Adipocyte (in vitro differentiated cells): ENCODE measurements at places on chromosomes 6 and 20.

DNA sequence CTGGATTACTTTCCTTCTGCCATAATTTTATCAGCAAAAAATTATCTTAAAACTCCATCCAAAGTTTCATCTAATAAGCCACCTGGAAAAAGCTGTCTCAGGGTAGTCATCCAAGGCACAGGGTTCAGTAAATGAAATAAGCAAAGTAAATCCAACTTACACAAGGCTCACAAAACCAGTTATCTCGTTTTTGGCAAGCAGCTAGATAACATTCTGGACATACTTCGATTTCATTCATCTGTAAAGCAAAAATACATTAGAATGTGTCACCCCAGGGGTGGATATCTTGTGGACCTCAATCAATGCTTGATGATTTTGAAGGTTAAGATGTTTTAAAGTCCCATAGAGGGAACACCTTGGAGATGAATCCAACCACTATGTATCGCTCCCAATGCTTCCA is 73.1 kb downstream of the ZMYND8 start:
- no peak for DNase-seq

DNA sequence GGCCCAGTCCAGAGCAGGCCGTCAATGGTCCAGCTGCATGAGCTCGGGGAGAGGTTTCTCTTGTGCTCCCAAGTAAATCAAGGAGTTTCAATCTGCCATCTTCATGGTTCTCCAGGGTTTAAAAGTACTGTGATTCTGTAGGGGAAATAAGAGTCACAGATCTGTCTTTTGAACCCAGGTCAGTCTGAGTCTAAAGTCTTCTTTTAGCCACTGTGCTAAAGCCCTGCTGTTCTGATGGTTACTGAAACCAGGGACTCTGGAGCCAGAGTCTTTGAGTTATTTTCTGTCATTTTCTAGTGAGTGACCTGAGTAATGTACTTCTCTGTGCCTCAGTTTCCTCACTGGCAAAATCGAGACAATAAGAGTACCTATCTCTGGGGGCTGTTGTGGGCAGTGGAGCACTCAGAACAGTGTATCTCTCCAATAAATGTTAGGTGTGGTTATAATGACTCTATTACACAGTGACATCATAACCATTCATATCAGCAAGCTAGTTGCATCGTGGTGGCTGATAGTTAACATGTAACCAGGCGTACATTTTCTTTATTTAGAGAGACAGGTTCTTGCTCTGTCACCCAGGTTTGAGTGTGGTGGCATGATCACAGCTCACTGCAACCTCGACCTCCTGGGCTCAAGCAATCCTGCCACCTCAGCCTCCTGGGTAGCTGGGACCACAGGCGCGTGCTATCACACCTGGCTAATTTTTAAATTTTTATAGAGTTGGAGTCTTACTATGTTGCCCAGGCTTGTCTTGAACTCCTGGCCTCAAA is 74.6 kb upstream of the KCNG1 start:
- DNase-seq: no peak

- DNase-seq: peak; percentile 15
Observed at GRCh38 chr6:157089258-157089657, 234.1 kb downstream of the TMEM242 start.

GRCh38 chr6:53986721-53987521 is 124.3 kb upstream of the MLIP start:
- DNase-seq: peak; percentile 37

- no peak for DNase-seq
Observed at GRCh38 chr20:1618479-1618878, 1.3 kb downstream of the SIRPB1 start.

- no peak for DNase-seq
Observed at GRCh38 chr6:57248311-57248895, 26.3 kb upstream of the RAB23 start.

DNA sequence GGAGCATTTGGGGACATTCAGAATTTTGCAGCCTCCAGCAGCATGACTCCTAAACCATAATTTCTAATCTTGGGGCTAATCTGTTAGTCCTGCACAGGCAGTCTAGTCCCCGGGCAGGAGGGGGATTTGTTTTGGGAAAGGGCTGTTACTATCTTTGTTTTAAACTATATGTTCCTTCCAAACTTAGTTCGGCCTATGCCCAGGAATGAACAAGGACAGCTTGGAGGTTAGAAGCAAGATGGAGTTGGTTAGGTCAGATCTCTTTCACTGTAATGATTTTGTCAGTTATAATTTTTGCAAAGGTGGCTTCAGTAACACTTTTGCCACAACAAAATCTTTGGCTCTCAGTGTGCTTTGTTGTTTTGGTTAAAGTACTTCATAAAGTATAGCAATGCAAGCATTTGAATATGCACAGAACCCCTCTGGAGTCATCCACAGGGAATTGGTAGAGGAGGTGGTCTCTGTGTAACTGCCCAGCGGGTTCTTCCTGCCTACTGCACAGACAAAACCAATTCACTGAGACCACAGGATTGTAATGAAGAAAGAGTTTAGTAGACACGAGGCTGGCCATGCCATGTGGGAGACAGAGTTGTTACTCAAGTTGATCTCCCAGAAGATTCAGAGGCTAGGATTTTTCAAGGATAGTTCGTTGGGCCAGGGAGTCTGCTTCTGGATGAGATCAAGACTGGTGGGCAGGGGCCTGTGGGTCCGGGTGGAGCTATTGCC is 224.1 kb upstream of the MYLIP start:
- no peak for DNase-seq

DNA sequence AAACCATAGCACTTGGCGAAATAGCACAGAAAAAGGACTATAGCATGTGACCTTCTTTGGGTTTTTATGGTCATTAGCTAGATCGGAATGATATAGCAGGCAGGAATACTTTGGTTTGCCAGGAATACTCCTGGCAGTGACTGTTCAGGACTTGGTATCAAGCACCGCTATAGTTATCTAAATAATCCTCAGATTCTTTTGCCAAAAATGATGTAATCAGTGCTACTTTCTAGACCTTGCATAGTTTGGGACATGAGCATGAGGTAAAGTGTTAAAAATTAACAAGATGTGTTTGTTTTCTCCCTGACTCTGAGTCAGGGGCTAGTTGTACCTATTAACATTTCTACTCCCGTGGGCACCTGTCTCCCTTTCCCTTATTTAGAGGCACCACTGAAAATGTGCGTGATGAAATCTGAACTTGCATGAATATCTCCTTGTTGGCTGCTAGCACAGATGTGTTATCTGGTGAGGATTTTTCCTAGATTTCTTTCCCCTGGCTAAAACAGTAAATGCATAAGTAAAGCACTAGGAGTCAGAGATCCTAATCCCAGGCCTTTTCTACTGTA is 511.0 kb downstream of the CDKAL1 start:
- no peak for DNase-seq

GRCh38 chr20:49928411-49929141 is 7.6 kb upstream of the RNF114 start:
- peak; percentile 96 for DNase-seq

DNA sequence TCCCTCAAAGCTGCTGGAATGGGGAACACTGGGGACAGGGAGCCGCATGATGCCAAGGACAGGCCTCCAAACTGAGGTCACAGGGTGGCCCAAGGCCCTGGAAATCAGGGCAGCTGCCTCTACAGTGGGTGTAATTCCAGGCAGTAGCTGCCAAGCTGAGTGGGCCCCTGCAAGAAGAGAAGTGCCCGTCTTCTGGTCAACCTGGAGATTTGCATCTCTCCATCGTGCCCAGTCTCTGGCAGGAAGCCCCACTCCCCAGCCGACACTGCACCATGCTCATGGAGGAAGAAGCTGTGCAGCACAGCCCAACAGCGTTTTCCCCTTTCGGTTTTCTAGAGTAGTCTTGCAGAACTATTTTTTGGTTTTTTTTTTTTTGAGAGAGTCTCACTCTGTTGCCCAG is 2.2 kb upstream of the FAM209A start:
- no peak for DNase-seq

DNA sequence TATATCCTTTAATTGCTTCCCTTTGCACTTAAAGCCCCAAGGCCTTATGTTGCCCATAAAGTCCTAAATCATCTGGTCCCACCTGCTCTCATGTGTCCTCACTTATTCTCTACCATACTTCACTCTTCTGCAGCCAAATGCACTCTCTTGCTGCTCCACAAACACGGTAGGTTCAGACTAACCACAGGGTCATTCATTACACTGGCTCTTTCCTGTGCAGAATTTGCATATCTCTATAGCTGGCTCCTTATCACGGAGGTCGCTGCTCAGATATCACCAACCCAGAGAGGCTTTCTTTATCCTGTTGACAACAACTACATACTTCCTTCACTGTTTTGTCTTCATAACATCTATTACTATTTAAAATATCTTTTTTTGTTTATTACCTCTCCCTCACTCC is 86.8 kb downstream of the MOXD1 start:
- no peak for DNase-seq

DNA sequence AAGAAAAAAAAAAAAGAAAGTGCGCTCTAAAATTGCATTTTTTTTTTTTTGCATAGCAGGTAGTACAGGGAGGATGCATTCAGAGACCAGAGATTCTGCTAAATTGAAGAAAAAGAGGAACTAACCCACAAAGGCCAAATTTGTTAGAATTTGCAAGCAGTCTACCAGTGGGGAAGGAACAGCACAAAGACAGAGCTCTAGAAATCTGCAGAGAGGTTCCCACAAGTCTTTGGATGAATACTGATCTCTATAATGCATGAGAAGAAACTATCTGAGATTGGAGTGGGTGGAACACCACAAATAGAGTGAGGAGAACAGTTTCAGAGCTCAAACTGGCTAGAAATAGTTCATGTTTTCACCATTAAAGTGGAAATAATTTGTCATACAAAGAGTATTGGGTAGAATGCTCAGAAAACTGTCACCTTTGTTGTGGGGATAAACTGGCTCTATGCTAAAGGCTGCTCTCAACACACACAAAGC is 79.6 kb upstream of the AHI1 start:
- DNase-seq: no peak

- DNase-seq: no peak
Observed at GRCh38 chr6:112659912-112660311, 312.8 kb downstream of the RFPL4B start.

DNA sequence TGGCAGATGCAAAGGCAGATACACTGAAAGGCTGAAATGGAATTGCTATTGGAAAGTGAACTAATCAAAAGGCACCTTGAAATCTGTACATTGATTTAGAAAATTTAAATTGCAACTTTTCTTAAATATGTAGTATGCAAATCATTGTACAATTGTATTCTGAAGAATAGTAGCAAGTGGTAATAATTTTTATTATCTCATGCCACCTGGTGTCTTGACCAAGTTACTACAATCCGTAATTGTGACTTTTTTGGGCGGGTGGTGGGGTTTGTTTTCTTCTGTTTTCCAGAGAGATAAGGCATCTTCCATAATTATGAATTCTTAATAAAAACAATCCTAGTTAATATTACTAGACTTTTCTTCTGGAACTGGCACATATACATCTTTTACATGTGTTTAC is 12.5 kb upstream of the BCKDHB start:
- peak; percentile 72 for DNase-seq

GRCh38 chr6:150711584-150712504 is 112.2 kb downstream of the PLEKHG1 start:
- DNase-seq: no peak

DNA sequence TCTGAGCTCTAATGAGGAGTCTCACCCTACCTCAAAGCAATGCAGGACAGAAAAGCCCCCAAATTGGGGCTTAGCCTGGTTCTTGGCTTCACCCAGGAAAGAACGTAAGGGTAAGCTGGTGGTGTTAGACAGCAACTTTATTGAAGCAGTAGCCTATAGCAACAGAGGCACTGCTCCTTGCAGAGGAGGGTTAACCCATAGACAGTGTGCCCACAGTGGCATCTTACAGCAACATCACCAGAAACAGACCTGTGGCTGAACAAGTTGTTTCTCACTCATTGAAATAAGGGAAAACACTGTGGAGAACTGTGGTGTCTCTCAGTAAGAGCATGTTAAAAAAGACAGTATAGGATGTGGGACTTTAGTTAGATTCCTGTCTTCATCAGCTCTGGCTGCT is 80.4 kb upstream of the SPTLC3 start:
- DNase-seq: no peak

- no peak for DNase-seq
Observed at GRCh38 chr6:104306211-104306610, 553.5 kb downstream of the HACE1 start.

- no peak for DNase-seq
Observed at GRCh38 chr6:45864651-45865050, 151.0 kb downstream of the CLIC5 start.

DNA sequence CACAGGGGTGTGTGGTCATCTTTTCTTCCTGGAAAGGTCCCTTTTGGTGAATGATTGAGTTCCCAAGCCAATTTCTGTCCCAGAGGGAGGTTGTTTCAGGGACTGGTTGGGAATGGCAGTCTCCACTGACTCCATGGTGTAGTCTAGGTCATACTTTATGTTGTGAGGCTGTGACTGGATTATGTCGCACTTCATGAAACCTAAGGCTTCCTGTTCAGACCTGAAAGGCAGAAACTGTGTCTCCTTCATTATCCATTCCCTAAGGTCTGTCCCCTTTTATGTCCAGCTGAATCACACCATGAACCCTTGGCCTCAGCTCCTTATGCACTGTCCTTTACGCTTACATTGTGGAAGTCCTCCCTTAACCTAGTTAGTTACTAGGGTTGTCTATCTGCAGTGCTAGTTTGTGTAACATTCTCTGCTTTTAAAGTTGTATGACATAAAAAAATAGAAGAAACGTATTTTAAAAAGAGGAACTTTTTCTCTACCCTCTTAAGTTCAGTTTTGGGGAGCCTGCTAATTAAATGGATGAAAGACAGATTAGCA is 191.3 kb downstream of the JARID2 start:
- DNase-seq: no peak

DNA sequence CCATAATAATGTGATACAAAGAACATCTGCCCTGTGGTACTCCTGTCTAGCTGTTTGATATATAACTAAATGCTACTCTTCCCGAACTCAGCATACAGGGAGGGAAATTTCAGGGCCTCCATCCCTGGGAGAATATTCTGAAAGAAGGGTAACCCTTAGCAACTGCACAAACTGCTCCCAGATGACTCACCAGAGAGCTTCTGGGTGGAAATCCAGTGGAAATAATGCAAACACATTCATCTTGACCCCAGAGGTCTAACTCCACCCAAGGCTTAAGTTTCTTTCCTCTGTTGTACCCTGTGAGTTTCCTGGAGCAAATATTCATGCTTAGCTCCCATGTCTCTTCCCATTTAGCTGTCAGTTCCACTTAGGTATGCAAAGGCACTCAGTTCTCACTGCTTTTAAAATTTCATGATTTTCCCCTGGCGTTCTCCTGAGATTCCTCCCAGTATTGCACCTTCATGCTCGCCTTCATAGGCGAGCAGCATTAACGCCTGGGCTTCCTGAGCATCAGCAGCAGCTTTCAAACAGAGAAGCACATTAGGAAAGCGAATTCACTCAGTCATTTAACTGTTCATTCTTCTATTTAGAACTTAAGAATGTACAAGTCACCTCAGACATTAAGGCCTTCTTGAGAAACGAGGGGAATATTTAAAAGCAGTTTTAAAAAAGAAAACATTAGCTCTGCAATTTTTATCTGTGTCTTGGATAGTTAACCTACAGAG is 43.8 kb upstream of the LAMA4 start:
- peak; percentile 94 for DNase-seq

GRCh38 chr20:38315290-38315966 is 11.5 kb downstream of the BPI start:
- DNase-seq: peak; percentile 36

DNA sequence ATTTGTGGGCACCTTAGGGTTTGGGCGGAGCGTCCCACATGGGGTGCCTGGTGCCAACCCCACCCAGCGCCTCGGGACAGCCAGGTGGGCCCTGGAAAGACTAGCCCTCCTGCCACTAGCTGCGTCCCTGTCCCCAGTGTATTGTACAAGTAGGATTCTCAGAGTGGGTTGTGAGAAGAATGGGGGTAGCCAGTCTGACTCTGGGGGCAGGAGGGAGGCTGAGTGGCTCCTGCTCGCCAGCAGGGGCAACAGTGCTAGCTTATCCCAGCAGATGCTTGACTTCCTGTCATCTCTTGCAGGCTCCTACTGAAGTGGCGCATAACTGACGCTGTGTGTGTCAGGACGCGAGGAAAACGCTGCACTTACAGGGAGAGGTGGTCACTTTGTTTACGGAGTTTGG is 9.3 kb downstream of the PSMA7 start:
- no peak for DNase-seq
